ENCODE measurements at places on chromosomes 13 and 19.

- DNase-seq = peak; percentile 33
Measured at GRCh38 chr13:19862481-19863313, 752 bp downstream of the ZMYM5 start.

DNA sequence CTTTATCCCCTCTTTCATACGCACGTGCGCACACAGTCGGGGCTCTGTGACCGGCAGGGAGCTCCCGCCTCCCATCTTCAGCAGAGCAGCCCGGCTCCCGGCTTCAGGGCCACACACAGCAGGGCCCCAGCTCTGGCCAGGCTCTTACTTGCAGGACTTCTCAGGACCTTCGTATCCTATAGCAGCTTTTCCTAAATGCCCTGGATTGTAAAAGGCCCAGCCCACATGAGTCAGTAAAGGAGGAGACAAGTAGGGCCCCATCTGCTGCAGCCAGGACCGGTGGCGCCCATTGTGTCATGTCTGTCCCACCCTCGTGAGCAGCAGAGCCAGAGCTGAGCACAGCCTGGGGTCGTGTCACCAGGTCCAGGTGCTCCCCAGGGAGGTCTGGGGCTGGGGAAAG lies 107.6 kb upstream of the VSTM2B start:
- DNase-seq = no peak

- no peak for DNase-seq
Measured at GRCh38 chr19:44847144-44848035, 1.3 kb downstream of the NECTIN2 start.

GRCh38 chr19:5680084-5680436 lies 256 bp downstream of the MICOS13 start:
- no peak for DNase-seq

DNA sequence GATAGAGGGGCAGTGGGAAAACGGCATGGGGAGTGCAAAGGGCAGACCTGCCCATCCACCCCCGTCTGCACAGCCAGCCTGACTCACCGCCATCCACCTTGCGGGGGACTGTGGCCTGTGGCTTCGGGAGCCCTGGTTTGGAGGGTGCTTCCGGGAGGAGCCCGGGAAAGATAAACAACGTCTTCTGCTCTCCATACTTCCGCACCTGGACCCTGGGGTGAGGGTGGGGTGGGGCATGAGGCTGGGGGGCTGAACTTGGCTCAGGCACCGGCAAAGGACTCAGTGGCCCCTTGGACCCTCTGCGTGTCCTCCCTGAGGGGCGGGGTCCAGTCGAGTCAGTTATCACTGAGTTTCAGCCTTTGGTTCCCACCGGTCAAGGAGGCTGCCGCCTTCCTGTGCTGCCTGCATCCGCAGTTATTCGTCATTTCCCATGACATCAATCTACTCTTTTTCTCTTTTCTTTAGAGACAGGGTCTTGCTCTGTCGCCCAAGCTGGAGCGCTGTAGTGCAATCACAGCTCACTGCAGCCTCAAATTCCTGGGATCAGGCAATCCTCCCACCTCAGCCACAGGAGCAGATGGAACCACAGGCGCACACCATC lies 3.2 kb downstream of the GPR108 start:
- DNase-seq = no peak

DNA sequence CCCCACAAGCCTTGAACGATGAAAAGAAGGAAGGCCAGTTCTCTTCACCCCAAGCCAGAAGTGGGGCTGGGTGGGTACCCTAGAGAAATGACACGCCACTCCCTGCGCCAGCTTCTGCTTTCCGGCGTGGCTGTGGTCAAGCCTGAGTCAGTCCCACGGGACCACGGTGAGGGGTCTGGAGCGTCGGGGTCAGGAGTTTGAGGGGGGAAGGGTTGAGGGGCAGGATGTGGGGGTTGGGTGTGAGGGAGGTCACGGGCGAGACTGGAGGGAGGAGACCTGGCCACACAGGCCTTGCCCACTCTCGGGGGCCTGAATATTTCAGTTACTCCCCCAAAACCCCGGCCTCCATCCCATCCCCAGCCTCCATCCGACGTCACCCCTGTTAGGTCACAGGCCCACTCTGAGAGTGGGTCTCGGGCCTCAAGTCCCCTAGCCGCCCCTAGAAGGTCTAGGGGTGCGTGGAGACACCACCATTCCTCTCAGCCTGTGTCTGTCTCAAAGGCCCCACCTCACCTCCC lies 500 bp upstream of the IFI30 start:
- DNase-seq = no peak

- peak; percentile 44 for DNase-seq
Measured at GRCh38 chr13:40665126-40666044, 1.1 kb downstream of the FOXO1 start.

DNA sequence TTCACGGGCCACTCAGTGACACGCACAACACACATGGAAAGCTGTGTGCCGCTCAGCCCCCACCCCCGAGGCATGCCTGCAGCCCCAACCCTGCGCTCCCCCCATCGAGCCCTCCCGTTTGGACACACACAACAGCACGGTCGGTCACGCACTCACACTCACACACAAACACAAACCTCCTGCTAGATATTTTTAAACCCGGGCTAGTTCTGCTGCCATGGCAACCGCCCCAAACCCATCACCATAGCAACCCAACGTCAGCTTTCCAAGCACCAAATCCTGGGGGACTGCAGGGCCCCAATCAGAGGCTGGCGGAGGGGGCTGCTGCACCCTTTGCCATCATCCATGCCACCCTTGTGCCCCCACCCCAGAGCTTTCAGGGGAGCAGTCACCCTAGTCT lies 2.5 kb upstream of the NOVA2 start:
- DNase-seq = no peak

DNA sequence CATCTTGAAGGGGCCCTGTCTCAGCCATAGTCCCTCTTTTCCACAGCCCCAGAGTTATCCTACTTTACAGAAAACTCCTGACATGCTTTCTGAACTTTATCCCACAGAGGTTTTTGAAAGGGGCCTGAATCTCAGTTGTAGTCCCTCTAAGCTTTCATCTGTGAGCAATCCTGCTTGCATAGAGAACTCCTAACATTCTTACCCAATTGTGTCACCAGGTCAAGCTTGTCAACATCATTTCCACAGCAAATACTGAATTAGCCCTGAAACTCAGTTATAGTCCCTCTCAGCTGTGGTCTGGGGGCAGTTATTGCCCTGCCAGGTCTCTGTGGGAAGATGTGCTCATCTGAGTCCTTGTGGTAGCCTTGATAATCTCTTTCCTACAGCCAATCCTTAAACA lies 2190.3 kb upstream of the PCDH20 start:
- no peak for DNase-seq

DNA sequence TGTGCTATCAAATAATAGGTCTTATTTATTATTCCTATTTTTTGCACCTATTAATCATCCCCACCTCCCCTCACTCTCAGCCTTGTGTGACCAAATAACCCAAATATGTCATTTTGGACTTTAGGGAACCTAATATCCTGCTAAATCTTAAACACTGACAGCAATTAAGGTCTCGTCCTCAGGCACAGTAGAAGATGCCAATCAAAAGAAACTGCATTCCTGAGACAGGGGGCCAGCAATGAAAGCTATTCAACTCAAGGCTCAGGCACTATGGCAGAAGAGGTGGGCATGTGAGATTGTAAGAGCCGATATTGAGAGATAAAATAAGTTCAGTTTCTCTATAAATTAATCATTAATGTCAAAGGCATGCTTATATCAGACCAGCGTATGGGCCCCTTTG lies 1437.7 kb upstream of the PCDH9 start:
- no peak for DNase-seq

- DNase-seq = no peak
Measured at GRCh38 chr19:9323557-9323918, 441 bp upstream of the ZNF559 start.

GRCh38 chr19:50794876-50795663 lies 4.9 kb downstream of the ACP4 start:
- no peak for DNase-seq

DNA sequence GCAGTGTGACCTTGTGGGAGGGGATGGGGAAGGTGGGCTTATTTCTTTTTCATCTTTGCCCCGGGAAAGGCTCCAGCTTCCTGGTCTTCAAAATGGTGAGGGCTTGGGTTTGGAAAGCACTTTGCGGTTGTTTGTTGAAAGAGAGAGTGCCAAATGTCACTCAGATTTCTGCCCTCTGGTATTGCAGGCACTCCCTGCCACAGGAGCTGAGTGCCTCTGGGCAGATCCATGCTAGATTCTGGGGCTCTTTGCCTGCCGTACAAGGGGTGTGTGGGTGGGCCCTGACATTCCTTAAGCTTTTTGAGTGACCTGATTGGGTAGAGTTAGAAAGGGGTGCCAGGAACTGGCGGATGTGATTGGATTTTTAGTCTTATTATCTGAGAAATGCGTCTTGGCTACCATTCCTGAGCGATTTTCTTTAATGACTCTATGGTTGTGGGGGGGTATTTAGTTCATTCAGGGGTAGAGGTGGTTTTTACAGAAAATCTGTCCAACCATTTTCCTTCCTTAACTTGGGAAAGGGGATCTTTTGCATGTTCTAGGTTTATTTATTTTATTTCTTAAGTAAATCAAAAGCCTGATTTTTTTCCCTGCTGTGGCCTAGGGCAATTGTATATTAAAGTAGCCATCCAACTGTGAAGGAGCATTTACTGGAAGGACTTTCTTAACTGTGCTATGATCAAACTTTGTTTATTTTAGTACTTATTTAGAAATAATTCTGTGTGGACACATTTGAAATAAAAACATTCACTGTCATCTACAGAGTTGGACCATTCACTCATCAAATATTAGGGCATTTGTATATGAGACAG lies 3.2 kb downstream of the ARHGAP35 start:
- no peak for DNase-seq

GRCh38 chr19:38049105-38049649 lies 142.2 kb downstream of the SIPA1L3 start:
- DNase-seq = peak; percentile 10

- no peak for DNase-seq
Measured at GRCh38 chr13:62653371-62653770, 1237.7 kb upstream of the PCDH20 start.

- DNase-seq = no peak
Measured at GRCh38 chr13:108478179-108478578, 151.2 kb upstream of the MYO16 start.

GRCh38 chr13:113140677-113141600 lies 17.5 kb upstream of the PROZ start:
- no peak for DNase-seq

DNA sequence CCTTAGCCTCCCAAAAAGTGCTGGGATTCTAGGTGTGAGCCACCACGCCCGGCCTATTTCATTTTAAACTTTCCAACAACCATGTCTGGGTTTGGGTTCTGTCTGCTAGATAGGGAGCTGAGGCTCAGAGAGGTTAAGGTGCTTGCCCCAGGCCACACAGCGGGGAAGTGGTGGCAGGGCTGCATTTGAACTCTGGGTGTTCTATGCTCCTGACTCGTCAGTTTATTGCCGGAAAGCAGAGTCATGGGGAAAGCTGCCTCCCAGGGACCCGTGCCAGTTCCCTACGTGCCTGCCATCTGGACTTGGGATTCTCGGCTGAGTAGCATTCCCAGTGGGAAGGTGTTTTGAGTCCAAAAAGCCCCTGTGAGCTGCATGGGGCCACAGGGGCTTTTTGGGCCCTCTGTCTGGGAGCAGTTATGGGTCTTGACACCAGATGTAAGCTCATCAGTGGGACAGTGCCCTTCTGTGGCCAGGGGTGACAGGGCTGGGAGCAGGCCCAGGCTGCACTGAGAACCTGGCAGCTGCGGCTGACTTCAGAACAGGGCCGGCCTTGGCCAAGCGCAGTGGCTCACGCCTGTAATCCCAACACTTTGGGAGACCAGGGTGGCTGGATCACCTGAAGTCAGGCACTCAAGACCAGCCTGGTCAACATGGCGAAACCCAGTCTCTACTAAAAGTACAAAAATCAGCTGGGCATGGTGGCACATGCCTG lies 10.9 kb downstream of the RFX1 start:
- no peak for DNase-seq

- DNase-seq = no peak
Measured at GRCh38 chr13:35255241-35255640, 221.2 kb downstream of the MAB21L1 start.

DNA sequence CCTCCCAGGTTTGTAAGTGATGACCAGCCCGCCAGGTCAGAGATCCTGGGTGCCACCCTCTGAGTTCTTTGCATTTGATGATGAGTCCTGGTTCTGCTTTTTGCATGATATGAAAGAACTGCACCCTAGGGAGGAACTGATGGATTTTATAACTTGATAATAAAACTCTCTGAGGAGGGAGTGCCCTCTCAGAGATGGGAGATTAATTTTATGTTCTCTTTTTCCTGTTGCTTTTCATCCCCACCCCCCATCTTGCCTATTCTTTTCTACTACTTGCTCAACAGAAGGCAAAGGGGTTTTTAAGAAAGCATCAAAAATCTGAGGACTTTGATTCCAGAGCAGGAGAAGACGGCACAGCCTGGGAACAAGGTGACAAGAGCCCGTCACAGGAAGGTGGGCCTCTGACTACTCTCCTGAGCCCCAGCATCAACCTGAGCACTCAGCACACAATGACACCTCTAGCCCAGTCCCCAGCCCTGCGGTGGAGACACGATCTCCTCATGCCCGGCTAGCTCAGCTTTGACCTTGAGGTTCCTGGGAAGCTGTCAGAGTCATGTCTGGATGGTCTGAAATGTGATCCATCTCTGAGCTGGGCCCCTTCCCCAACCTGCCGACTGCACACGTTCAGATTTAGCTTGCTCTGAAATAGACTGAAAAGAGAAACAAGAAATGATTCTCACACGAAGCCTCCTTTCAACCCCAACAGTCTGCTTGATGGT lies 69.1 kb downstream of the SIAH3 start:
- DNase-seq = no peak

- no peak for DNase-seq
Measured at GRCh38 chr19:33488826-33489225, 32.8 kb downstream of the PEPD start.

- DNase-seq = no peak
Measured at GRCh38 chr19:3623716-3624115, 2.9 kb downstream of the CACTIN start.

DNA sequence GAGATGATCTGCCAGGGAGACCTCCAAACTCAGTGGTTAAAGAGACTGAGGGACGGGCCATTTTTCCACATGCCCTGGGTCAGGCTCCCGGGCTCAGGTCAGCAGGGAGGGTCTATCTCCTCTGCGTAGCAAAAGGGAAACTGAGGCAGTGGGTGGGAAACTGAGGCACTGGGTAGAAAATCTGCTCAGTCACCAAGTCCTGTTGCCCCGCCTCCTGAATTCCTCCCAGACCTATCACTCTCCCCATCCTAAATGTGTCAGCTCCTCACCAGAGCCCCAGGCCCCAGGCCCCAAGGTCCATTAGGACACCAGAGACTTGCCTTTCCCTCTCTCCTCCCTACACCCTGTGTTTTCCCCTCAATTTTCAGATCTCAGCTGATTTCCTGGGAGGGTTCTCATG lies 2.4 kb downstream of the CD320 start:
- no peak for DNase-seq

GRCh38 chr19:57615346-57615745 lies 1.3 kb downstream of the ZNF134 start:
- no peak for DNase-seq

DNA sequence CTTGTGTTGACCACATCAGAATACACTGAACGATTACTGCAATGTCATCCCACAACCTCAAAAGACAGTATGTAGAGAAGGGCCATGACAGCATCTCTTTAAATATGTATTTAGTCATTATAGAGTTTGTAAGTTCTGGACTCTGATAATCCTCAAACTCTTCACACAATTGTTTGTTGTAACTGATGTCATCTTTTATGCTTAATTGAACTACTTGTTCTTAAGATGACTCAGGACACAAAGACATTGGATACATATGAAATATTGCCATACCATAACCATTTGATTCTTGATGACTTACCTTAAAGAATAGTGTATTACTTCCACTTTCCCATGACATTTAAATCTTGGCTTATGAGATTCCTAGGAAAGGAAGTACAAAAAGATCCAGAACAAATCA lies 347.6 kb downstream of the KLF5 start:
- DNase-seq = no peak

GRCh38 chr13:32587811-32588170 lies 1.5 kb downstream of the PDS5B start:
- DNase-seq = no peak
